ENCODE measurements at places on chromosomes 6 and 20.

DNA sequence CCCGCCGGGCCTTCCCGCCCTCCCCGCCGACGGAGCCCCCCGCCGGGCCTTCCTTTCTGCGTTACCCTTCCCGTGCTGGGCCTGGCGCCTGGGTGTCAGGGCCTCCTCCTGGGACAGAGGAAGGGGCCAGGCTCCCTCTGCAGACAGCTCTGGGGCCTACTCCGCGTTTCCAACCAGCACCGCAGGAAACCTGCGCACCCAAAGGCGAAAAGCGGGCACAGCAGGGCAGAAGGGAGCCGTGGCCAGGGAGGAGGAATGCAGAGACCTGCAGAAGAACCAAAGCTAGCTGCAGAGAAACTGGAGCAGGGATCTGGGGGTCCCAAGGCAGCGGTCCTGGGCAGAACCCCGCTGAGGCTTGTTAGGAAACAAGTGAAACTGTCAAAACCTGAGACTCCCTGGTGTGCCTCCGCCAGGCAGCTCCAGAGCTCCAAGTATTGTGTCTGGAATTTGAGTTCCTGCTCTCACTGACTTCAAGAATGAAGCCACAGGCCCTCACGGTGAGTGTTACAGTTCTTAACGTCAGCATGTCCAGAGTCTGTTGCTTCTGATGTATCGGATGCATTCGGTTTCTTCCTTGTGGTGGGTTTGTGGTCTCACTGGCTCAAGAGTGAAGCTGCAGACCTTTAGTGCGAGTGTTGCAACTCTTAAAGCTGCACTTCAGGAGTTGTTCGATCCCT lies 33.3 kb downstream of the IRF4 start:
- no peak for DNase-seq

DNA sequence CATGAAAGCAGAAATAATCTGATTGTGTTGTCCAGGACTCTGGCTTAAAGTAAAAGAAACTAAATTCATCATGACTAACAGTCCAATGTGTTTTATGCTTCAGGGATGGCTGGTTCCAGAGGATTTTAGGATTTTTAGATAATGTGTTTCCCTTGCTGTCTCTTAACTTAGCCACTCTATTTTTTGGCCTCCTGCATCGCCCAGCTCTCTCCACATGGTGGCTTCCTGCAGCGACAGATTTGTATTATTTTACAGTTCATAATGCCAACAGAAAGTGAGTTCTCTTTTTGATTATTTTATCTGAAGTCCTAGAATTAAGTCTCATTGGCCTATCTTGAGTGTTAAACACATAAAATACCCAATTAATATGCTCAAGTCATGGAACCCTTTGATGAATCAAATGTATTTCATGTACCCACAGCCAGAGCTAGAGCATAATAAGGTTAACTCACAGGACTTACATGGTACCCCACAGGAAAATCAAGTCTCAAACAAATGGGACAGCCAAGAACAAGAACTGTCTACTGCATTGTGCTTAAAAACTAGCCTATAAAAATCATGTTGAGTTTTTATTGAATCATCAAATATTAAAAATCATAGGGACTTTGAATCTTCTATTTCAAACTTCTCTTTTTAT lies 582.5 kb downstream of the DOK5 start:
- no peak for DNase-seq

- DNase-seq: no peak
These were observed 174.4 kb downstream of the SYNE1 start for GRCh38 chr6:152462716-152463115.

DNA sequence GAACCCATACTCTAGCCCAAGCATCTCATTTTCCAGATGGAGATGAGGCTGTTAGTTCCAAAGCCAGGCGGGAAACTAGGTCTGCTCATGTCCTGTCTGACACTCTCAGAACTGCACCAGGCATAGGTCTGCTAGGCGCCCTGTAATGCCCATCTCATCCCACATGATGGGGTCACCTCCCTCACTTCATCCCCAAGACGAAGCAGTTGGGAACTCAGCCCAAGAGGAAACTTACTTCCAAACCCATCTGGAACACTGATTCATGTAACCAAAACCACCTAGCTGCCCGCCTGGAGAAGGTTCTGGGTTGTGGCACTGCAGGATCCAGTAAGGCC lies 119.4 kb upstream of the PRND start:
- no peak for DNase-seq

DNA sequence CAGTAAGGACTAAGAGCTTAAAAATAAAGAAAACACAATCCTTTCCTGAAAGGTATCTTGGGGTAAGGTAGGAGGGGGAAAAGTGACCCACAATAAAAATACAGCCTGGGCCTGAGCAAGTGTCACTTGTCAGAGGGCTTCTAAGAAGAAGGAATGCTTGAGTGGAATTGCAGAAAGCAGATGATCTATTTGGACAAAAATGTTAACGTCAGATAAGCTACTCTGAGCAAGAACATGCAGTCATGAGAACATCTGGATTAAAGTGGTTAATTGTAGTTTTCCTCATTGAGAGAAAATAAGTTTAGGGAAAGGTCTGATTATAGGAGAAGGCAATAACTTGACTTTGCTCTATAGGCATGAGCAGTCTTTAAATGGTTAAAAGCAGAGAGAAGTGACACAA lies 581.9 kb downstream of the HTR1B start:
- no peak for DNase-seq

DNA sequence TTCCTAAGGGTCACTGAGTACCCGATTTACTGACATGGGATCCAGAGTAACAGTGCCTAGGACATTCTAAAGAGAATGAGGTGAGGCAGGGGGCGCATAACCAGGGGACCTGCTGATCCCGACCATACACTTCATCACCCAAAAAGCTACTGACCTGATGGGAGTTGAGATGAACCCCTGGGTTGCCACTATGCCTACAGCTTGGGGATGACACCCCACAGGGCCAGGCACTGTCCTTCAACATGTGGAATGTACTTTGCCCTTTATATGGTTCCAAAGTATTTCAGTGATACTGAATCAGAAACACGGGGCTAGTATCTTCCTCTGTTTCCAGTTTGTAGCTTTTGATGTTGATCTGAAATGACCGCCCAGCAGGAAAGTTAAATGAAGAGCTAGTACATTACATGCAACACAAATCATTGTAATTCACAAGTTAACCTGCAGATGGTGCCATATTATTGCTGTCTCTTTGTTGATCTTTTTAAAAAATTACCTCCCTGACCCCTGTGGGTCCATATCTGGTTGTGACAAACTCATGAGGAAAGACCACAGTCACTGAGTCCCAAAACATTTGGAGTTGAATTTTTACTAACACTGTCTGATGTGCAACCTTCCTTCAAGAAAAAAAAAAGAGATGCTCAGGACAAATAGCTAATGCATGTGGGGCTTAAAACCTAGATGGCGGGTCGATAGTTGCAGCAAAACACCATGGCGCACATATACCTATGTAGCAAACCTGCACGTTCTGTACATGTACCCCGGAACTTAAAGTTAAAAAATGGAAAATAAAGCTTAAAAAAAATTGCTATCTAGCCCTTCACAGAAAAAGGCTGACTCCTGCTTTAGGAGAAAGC lies 42.7 kb upstream of the GCNT2 start:
- no peak for DNase-seq

- DNase-seq: no peak
These were observed 82.7 kb downstream of the PSMG4 start for GRCh38 chr6:3341467-3341866.

DNA sequence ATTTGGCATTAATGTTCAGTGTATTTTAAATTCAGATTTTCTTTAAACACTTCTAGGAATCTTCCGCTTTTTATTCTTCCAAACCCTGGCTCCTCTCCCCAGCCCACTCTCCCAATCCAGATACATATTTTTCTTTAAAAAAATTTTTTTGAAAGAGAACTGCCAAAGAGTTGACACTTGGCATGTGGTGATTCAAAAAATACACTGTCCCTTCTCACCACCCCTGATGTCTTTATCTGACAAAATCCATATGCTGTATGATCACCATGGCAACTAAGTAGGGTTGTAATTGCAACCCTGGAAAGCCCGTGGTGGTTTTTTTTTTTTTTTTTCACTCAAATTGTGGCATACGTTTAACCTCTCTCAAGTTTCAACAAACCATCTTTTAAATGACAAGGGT lies 355.8 kb upstream of the SASH1 start:
- no peak for DNase-seq

- DNase-seq: peak; percentile 67
These were observed 814 bp upstream of the HSP90AB1 start for GRCh38 chr6:44245912-44246662.

GRCh38 chr20:11727708-11728107 lies 190.0 kb upstream of the BTBD3 start:
- DNase-seq: no peak

DNA sequence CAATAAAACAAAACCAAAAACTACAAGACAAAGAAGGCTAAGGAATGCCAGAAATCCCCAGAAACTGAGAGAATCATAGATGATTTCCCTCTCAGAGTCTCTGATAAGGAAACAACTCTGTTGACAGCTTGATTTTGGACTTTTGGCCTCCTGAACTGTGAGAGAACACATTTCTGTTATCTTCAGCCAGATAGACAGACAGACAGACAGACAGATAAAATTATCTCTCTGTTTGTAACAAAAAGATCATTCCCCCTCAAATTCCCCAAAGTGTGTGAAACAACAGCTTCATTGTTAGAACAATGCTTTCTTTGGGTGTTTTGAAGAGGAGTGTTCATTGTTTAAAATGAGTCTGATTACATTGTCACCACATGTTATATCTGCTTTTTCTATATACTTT lies 148.2 kb downstream of the BCKDHB start:
- no peak for DNase-seq

GRCh38 chr6:125421836-125422235 lies 120.1 kb upstream of the HDDC2 start:
- DNase-seq: no peak

GRCh38 chr20:43901296-43901695 lies 13.4 kb upstream of the TOX2 start:
- no peak for DNase-seq

DNA sequence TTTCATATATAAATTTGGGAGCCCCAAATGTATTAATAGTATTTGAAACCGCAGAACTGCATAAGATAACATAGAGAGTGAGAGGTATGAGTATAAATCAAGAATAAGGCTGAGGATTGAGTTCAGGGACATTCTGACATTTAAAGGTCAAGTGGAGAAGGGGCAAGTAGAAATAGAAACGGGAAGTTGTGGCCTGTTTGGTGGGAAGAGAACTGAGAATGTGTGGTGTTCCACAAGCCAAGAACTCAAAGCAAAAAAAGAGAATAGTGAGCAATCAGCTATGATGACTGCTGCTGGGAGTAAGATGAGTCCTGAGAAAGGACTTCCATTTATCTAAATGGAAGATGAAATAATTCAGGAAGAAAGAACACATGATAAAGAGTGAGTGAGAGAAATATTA lies 418.4 kb downstream of the CD109 start:
- no peak for DNase-seq

- DNase-seq: no peak
These were observed 43.0 kb downstream of the CBFA2T2 start for GRCh38 chr20:33532753-33533459.

DNA sequence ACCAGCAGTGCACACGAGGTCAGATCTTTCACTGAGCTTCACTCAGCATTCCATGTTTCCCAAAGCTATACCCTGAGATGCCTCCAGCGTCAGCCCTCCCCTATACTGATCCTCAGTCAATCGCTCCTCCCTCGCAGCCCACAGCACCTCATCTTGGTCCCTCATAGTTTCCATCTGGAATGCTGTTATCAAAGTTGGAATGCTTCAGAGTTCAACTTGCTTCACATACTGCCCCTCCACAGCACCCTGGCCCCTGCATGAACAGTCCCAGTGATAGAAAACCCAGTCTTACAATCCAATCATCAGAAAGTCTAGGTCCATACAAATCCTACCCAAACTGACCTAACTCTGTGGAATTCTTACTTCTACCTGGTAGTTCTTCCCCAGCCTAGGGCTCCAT lies 20.0 kb downstream of the SPAG4 start:
- no peak for DNase-seq

- DNase-seq: peak; percentile 5
These were observed 66.8 kb downstream of the TBC1D7 start for GRCh38 chr6:13261464-13261994.

- DNase-seq: no peak
These were observed 48.4 kb upstream of the SLC35D3 start for GRCh38 chr6:136873748-136874147.

- DNase-seq: no peak
These were observed 12.4 kb upstream of the MYLK2 start for GRCh38 chr20:31806564-31807355.

DNA sequence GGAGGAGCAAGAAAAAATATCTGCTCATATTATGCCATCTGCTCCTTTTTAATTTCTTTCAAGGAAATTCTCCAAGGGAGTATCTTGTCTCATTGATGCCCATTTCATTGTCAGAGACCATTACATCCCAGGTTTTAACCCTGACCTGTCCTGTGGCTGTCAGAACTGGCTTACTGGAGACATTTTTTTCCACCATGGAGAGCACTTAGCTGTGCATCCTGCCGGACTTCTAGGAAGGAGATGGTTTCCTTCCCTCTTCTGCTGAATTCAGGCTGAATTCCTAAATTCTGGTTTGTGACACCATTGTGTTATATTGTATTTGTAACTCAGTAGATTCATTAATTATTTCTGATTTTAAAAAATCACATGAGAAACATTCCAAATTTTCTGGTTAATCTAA lies 70.3 kb downstream of the NKAIN2 start:
- no peak for DNase-seq

DNA sequence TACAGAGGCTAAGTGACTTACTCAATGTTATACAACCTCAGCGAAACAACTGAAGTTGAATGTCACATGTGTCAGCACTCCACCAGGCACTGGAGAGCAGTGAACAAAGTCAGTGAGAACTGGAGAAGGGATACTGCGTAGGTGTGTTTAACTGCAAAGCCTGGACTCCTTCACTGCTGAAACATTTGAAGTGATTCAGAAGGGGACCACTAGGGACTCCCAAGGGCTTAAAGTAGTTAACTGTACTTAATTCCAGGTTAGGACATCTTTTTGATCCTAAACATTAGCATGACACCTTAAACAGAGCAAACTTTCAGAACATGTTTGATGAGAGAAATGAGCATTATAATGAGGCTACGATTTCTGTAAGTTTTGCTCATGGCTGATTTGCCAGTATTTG lies 45.0 kb upstream of the ZBTB24 start:
- DNase-seq: no peak

GRCh38 chr6:30037182-30037788 lies 23.8 kb upstream of the POLR1H start:
- no peak for DNase-seq

- no peak for DNase-seq
These were observed 465.4 kb downstream of the CD109 start for GRCh38 chr6:74161380-74161779.
